ENCODE measurements at places on chromosomes 2 and 18. TPM values are rescaled to one million over a fixed set of nuclear protein-coding genes. Genes with fewer than 3 reads are reported as not detected.
A peak's percentile ranks its signal among the peaks of the same experiment; 100 is the strongest.

DNA sequence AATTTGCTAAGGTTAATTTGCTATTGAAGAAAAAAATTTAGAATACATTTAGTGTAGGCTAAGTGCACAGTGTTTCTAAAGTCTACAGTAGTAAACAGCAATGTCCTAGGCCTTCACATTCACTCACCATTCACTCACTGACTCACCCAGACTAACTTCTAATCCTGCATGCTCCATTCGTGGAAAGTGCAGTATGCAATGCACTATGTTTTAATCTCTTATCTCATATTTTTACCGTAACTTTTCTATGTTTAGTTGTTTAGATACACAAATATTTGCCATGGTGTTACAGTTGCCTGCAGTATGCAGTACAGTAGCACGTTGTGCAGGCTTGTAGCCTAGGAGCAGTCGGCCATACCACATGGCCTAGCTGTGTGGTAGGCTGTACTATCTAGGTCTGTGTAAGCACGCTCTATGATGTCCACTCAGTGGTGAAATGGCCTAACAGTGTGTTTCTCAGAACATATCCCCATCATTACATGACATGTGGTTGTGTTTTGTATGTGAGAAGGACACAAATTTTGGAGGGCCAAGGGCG is 18.1 kb upstream of the RFX8 start:
- no peak overlapping the region for H3K27ac ChIP-seq
- no peak overlapping the region for H3K4me3 ChIP-seq
- H3K27me3 ChIP-seq, result no peaks in the 10 kb centered on the region
- DNase-seq, result no peak

- H3K27ac ChIP-seq, result no peak overlapping the region
- no peak for DNase-seq
- no peaks in the 10 kb centered on the region for H3K36me3 ChIP-seq
- H3K4me1 ChIP-seq, result no peaks in the 10 kb centered on the region
- no peaks in the 10 kb centered on the region for H3K27me3 ChIP-seq
These were observed 739.4 kb upstream of the CHAC2 start for GRCh38 chr2:53028225-53028624.

- no peak overlapping the region for H3K27ac ChIP-seq
- H3K4me3 ChIP-seq, result no peak overlapping the region
- H3K27me3 ChIP-seq, result no peaks in the 10 kb centered on the region
- no peaks in the 10 kb centered on the region for H3K36me3 ChIP-seq
- no peaks in the 10 kb centered on the region for H3K4me1 ChIP-seq
These were observed 22.5 kb downstream of the SNTG2 start for GRCh38 chr2:973129-973528.

DNA sequence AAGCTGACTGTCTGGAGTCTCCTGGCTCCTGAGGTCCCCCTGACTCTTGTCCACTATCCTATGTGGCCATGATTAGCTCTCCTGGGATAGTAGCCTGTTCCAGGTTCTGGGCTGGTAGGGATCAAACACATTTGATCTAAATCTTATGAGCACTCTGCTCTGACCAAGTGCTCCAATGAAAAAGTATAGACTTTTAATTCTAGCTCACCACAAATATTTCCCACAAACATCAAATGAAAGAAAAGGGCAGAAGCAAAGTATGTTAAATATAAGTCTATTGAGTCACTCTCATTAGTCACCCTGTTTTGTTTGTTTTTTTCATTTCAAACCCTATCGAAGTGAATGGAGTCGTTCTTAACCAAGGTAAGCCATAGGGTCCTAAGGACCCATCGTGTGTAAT is 39.7 kb upstream of the NEDD4L start:
- H3K27ac ChIP-seq, result no peak overlapping the region
- DNase-seq, result no peak
- H3K4me3 ChIP-seq, result no peak overlapping the region

GRCh38 chr2:190882411-190882766 is 1.8 kb downstream of the GLS start:
- no peaks in the 10 kb centered on the region for H3K27me3 ChIP-seq
- H3K4me1 ChIP-seq, result peaks cover 3% of the 10 kb centered on the region
- H3K27ac ChIP-seq, result peak overlapping the region; percentile 98
- no peaks in the 10 kb centered on the region for H3K36me3 ChIP-seq
- H3K4me3 ChIP-seq, result peak overlapping the region; percentile 88

GRCh38 chr2:102392942-102393341 is 30.0 kb upstream of the IL18RAP start:
- DNase-seq, result no peak
- no peaks in the 10 kb centered on the region for H3K4me1 ChIP-seq
- H3K4me3 ChIP-seq, result no peak overlapping the region
- H3K27me3 ChIP-seq, result no peaks in the 10 kb centered on the region
- no peaks in the 10 kb centered on the region for H3K36me3 ChIP-seq
- no peak overlapping the region for H3K27ac ChIP-seq

DNA sequence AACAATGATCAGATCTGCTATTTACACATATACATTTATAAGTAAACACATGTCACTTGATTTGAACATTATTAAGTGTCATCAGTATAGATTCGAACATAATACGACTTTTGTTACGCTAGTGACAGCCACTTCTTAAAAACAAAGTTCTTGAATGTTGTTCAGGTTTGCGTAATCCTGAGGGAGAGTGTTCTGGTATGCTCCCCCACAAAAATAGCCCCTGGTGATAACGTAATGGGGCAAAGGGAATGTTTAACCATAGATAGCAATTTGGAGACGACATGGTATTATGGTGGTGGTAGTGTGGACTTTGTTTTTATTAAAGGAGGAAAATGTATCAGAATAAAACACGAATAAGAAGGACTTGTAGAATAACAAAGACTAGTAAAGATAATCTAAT is 90.6 kb downstream of the PLEKHM3 start:
- no peak overlapping the region for H3K27ac ChIP-seq
- no peak overlapping the region for H3K4me3 ChIP-seq
- H3K4me1 ChIP-seq, result peaks cover 55% of the 10 kb centered on the region
- no peaks in the 10 kb centered on the region for H3K27me3 ChIP-seq

- H3K36me3 ChIP-seq, result no peaks in the 10 kb centered on the region
- H3K4me1 ChIP-seq, result no peaks in the 10 kb centered on the region
- no peak overlapping the region for H3K4me3 ChIP-seq
These were observed 18.4 kb downstream of the KIAA2012 start for GRCh38 chr2:202091476-202091875.

GRCh38 chr2:26300234-26300925 is 45.6 kb upstream of the SELENOI start:
- peaks cover 8% of the 10 kb centered on the region for H3K4me1 ChIP-seq
- H3K27ac ChIP-seq, result peak overlapping the region; percentile 85
- peak; percentile 39 for DNase-seq
- H3K27me3 ChIP-seq, result no peaks in the 10 kb centered on the region

DNA sequence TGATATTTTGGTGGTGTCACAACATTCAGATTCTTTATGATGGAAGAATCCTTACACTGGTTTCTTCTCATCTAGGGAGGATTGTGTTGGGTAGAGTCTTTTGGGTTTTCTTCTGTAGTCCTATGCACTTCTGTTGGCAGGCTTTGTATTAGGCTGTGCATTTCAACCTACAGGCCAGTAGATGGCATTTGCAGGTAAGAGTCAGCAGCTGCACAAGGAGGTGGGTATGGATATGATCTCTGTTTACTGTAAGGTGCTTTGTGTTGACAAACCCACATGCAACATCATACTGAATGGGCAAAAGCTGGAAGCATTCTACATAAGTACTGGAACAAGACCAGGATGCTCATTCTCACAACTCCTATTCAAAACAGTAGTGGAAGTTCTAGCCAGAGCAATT is 656.8 kb downstream of the METTL4 start:
- no peak overlapping the region for H3K4me3 ChIP-seq
- H3K27me3 ChIP-seq, result no peaks in the 10 kb centered on the region
- H3K36me3 ChIP-seq, result no peaks in the 10 kb centered on the region
- no peaks in the 10 kb centered on the region for H3K4me1 ChIP-seq

DNA sequence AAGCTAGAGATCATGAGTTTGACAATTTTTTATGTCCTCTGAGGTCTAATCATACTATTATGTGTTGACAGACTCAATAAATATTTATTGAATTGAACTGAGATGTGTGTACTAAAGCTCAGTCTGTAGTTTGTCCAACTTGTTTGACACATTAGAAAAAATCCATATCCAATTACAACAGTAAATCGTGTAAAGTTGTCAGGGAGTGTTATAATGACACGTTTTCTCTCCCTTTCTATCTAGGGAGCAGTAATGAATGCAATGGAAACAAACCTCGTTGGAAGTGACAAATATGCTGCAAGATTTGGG is 28.4 kb downstream of the ITGA4 start:
- H3K4me1 ChIP-seq, result no peaks in the 10 kb centered on the region
- DNase-seq, result no peak
- no peaks in the 10 kb centered on the region for H3K27me3 ChIP-seq
- no peak overlapping the region for H3K4me3 ChIP-seq

DNA sequence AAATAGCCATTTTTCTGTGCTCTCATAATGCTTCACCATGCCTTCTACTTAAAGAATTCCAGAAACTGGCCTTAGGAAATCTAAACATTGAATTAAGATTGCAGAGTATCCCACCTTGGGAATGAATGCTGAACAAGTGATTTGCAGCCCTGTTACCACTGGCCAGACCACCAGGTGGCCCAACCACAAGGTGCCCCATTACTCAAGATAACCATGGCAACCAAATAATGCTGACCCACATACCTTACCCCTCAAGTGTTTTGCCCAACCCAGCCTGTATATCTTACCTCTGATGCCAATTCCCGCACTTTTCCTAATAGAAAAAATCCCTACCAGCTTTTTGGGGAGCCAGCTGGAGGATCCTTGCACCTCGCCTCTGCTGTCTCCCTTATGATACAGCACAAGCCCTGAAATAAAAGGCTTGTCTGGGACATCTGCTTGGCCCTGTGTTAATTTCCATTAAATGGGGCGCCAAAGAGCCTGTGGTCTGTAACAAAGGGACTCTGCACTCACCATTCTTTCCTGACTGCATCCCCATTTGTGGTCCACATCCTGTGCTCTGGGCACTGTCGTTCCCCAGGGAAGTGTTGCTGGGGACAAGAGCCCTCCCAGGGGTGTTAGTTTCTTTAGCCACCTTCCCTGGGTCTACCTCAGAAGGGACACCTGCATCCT is 17.3 kb upstream of the KCNF1 start:
- no peaks in the 10 kb centered on the region for H3K27me3 ChIP-seq
- no peak overlapping the region for H3K27ac ChIP-seq
- no peaks in the 10 kb centered on the region for H3K4me1 ChIP-seq
- H3K36me3 ChIP-seq, result no peaks in the 10 kb centered on the region
- no peak for DNase-seq

- no peak overlapping the region for H3K4me3 ChIP-seq
- no peaks in the 10 kb centered on the region for H3K36me3 ChIP-seq
- H3K27me3 ChIP-seq, result no peaks in the 10 kb centered on the region
- H3K4me1 ChIP-seq, result no peaks in the 10 kb centered on the region
These were observed 46.4 kb upstream of the RNF152 start for GRCh38 chr18:61939046-61939674.

DNA sequence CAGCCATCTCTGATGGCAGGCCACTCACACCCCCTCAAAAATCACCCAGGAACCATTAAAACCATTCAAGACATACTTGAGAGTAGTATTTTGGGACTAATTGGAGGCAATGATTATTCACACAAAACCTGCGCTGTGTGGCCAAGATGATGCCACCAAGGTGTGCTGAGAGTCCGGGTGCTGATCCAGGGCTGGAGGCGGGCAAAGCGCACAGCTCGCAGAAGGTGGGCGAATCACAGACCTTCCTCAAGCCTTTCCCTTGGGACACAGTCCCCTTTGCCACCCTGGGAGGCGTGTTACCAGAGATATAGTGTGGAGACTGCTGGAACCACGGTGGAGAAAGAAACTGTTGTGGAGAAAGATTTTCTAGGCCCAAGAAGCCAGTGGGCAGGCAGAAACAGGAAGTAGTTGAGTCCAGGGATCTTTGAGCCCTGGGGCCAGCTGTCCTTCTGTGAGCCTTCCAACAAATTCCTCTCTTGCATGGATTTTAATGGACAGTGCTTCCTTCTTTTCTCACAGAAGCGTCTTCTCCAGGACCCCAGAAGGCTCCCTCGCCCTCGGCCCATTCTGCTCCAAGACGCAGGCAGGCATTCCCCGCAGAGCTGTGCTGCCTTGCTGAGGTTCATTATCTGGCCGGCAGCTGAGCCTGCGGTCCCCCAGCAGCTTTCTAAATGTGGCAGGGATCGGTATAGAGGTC is 8.0 kb downstream of the COPS9 start:
- no peak overlapping the region for H3K4me3 ChIP-seq
- peaks cover 14% of the 10 kb centered on the region for H3K36me3 ChIP-seq
- H3K27me3 ChIP-seq, result no peaks in the 10 kb centered on the region
- no peak for DNase-seq

GRCh38 chr2:191950132-191950874 is 103.4 kb upstream of the CAVIN2 start:
- no peak for DNase-seq
- H3K27me3 ChIP-seq, result no peaks in the 10 kb centered on the region
- H3K36me3 ChIP-seq, result no peaks in the 10 kb centered on the region

GRCh38 chr18:77397617-77398016 is 148.0 kb downstream of the GALR1 start:
- H3K36me3 ChIP-seq, result no peaks in the 10 kb centered on the region
- no peak for DNase-seq
- peaks cover 8% of the 10 kb centered on the region for H3K4me1 ChIP-seq

GRCh38 chr2:212919238-212919637 is 232.2 kb downstream of the IKZF2 start:
- DNase-seq, result no peak
- no peaks in the 10 kb centered on the region for H3K27me3 ChIP-seq
- no peak overlapping the region for H3K27ac ChIP-seq
- no peak overlapping the region for H3K4me3 ChIP-seq
- H3K4me1 ChIP-seq, result peaks cover 6% of the 10 kb centered on the region

- H3K27me3 ChIP-seq, result no peaks in the 10 kb centered on the region
- no peak overlapping the region for H3K27ac ChIP-seq
- DNase-seq, result no peak
- H3K4me1 ChIP-seq, result no peaks in the 10 kb centered on the region
- no peak overlapping the region for H3K4me3 ChIP-seq
These were observed 39.3 kb downstream of the AP1S3 start for GRCh38 chr2:223797811-223798721.

DNA sequence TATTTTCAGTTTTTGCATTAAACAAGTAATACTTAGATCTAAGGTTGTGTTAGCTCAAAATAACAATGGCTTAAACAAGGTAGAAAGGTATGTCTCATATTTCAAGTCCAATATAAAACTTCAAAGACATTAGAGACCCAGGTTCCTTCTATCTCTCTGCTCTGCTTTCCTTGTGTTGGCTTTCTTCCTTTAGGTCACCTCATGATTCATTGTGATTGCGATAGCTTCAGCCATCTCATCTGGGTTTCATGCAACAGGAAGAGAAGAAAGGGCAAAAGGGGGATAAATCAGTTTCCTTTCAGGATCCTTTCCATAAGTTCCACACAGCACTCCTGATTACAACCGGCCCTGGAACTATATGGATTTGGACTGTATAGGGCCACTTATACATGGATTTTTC is 16.0 kb upstream of the TBR1 start:
- no peak for DNase-seq
- no peak overlapping the region for H3K4me3 ChIP-seq
- H3K27ac ChIP-seq, result no peak overlapping the region
- H3K4me1 ChIP-seq, result no peaks in the 10 kb centered on the region
- H3K27me3 ChIP-seq, result no peaks in the 10 kb centered on the region

GRCh38 chr2:108587621-108588020 is 53.4 kb downstream of the LIMS1 start:
- no peaks in the 10 kb centered on the region for H3K36me3 ChIP-seq
- no peak overlapping the region for H3K4me3 ChIP-seq
- H3K4me1 ChIP-seq, result peaks cover 26% of the 10 kb centered on the region
- DNase-seq, result no peak
- H3K27me3 ChIP-seq, result no peaks in the 10 kb centered on the region

The CCDC102B gene
- 5.0 TPM for total RNA-seq

The ACTR2 gene
- 123 TPM for total RNA-seq

The RESP18 gene
- not detected for total RNA-seq

The BOK gene
- total RNA-seq, result 21.0 TPM

The C2orf81 gene
- 1.3 TPM for total RNA-seq

The PER2 gene
- 67.3 TPM for total RNA-seq

The INHBB gene
- total RNA-seq, result 0.41 TPM

The DSEL gene
- 2.0 TPM for total RNA-seq

Data from transverse colon (tissue), 4 donors.